Eye (tissue), 1 donor: ENCODE measurements at places on chromosomes 12 and 14.

DNA sequence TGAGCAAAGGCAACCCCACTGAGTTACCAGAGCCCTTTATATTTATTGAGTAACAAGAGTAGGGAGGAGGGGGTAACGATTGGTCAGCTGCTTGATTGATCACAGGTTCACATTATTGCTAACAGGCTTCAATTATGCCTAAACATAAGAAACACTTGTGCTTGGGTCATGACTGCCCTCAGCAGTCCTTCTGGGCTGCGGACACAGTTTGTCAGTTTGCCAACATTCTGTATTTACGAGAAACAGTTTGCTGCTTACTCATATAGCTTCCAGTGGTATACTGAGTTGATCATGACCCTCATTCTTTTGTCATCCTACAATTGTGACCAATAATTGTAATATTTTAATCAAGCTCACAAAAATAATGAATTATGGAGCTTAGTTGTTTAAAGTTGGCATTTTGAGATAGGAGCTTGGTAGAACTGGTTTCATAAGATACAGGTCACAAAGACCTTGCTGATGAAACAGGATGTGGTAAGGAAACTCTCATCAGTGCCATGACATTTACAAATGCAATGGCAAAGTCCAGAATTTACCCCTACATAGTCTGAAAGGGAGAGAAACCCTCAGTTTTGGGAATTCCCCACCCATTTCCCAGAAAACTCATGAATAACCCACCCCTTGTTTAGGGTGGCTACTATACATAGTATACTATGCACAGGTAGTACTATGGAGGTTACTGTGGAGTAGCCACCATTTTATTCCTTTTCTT lies 1421.0 kb upstream of the FLRT2 start:
- DNase-seq = no peak

- DNase-seq = no peak
These were observed 1.1 kb upstream of the USP15 start for GRCh38 chr12:62258941-62259630.

DNA sequence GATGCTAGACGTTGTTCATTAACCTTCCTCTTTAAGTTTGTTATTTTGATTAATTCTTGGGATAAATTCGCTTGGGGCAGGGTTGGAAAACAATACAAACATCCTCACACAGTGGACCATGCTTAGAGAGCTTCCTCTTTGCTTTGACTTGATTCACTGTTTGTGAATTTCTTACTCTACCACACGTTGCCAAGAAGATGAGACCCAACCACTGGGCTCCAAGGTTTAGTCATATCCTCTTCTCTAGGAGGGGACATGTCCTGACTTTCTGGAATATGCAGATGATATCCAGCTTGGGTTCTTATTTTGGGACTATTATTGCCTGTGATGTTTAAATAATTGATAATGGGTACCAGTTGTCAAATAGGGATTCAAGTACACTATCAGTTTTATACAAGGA lies 428.2 kb downstream of the ATP23 start:
- no peak for DNase-seq

- no peak for DNase-seq
These were observed 625.4 kb upstream of the LRFN5 start for GRCh38 chr14:40981247-40981646.

DNA sequence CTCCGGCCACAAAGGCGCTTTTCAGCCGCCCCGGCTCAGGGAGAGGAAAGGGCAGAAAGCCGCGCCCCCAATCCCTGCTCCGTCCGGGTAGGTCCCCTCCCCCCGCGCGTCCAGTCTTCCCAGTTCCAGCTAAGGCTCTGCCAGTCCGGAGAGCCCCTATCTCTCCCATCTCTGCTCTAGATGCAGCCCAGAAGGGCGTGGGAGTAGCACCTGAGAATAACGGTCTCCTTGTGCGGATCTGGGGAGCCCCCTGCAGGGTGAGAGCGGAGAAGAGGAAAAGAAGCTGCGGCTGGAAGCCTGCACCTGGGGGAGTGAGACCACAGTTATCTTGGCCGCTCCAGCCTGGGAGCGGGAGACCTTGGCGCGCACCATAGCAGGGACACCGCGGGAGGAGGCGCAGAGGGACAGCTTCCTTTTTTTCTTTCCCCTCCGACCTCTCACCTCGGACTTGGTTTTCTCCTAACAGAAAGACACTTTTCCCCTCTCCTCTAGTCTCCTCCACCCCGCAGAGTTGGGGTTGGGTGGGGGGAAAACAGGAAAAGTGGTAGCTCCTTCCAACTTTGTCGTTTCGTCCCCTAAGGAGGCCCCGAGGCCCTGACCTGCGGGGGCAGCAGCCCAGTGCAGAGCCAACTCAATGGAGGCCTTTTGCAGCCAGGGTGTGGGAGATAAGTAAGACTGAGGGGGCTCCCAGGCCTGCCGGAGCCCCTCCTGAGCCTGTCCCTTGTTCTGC lies 2.4 kb downstream of the DHH start:
- DNase-seq = peak; percentile 77

DNA sequence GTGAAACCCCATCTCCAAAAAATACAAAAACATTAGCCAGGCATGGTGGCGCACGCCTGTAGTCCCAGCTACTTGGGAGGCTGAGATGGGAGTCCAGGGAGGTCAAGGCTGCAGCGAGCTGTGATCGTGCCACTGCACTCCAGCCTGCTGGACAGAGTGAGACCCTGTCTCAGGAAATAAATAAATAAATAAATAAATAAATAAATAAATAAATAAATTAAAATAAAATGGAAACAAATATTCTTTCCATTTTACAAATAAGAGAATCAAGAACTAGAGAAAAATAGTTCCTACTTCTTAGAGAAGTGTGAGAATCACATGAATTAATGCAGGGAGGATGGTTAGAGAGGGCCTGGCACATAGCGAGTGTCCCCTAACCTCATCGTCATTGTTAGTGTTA lies 53.7 kb downstream of the C12orf75 start:
- no peak for DNase-seq

- peak; percentile 71 for DNase-seq
These were observed 326.3 kb downstream of the BMP4 start for GRCh38 chr14:53630336-53630735.

DNA sequence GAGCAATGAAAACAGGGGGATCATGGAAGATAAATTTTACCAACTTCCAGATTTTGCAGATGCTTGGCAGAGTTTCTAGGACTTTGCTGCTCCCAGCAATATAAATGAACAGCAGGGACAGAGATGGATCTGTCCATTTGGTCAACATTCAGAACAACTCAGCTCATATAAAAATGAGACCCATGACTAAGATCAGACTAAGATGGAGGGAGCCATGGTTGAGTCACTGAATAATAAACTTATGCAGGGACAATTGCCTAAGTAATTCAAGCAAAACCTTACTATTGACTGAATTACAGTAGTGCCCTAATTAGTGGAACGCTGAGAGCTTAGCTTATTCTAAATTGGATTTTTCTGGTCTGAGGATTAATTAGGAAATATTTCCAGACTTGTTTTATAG lies 205.1 kb downstream of the SLC5A8 start:
- no peak for DNase-seq

- no peak for DNase-seq
These were observed 215.8 kb downstream of the PHLDA1 start for GRCh38 chr12:75815756-75816155.

- DNase-seq = no peak
These were observed 21.4 kb downstream of the CKB start for GRCh38 chr14:103501041-103501870.

DNA sequence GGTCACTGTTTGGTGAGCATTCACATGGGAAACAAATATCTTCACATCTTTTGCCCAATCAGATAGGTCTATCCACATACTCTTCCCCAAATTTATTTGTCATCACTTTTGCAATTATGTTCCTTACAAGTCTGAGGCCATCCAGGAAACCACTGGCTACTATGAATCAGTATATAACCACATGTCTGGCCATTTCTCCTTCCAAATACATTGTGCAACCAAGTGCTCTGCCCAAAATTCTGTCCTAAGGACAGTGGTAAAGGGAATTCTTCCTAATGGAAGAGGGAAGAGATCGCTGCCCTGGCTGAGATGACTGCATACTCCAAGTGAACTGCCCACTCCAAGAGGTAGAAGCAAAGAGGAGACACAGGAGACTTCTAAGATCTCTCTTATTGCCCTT lies 148.9 kb upstream of the MAX start:
- DNase-seq = no peak

GRCh38 chr12:84912198-84913128 lies at the start of gene SLC6A15:
SLC6A15 (minus strand) TSS chr12:84912799; CDS start chr12:84892120, 20,679 bp downstream.
- peak; percentile 95 for DNase-seq

DNA sequence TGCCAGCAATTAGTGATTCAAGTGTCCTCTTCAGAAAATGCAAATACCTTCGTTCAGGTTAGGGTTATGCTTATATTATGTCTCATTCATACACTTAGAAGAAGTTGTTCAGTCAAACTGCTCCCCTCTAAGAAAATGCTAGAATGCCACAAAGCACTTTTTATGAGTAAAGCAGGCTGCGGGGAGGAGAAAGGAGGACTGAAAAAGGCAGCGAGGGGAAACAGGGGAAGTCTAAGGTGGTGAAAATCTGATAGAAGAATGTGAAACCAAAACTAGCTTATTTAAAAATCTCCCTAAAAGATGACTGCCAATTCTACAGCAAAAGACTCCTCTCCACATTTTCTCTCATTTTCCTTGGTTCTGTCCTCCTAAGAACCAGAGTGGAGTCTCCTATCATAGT lies 70.1 kb downstream of the PRKD1 start:
- DNase-seq = no peak

GRCh38 chr12:79409562-79409961 lies 281.2 kb downstream of the PAWR start:
- DNase-seq = peak; percentile 64

DNA sequence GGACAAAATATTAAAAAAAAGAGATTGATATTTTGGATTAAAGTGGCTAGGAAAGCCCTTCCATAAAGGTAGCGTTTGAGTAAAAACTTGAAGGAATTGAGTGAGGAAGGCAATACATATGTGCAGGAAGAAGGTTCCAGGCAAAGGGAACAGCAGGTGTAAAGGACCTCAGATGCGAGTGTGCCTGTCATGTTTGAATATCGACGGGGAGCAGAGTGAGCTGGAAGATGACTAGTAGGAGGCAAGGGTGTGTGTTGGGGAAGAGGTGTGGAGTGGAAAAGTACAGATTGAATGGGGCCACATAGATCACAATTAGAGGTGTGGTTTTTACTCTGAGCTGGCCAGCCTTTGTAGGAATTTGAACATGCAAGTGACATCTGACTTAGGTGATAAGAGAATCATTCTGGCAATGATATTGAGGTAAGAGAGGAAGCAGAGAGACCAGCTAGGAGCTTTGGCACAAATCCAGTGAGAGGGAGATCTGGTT lies 15.0 kb upstream of the FBXO33 start:
- DNase-seq = no peak

DNA sequence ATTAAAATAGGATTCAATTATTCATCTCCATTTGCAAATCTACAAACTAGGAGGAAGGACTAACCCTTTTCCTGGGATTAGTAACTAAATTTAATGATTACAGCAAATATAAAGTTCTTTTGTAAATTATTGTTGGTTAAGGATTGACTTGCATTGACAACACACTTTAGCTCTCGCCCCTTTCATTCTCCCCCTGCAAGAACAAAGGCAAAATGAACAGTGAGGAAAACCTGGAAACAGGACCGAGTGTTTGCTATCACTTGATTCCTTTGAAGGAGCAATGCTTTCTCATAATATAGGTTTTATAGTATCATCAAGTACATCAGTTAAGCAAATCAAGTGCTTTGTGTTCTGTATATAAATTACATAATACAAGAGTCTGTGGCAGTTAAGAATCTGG lies 7.4 kb upstream of the COX16 start:
- DNase-seq = no peak

DNA sequence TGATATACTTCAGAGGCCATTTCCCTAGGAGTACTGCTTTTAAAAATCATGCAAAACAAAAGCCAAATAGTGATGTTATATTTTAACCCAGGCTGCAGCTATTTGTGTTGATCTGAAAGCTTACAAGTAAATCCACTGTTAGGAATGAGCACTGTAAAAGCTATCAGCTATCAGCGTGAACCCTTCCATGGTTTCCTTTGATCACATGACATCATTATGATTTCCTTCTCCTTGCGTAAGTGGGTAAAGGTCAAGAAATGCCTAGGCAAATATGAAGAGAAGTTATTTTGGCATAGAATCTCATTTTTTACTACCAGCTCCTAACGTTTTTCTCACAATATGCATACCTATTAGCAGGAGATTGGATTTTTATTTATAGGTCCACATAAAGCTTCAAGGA lies 48.6 kb upstream of the CATSPERB start:
- DNase-seq = no peak

DNA sequence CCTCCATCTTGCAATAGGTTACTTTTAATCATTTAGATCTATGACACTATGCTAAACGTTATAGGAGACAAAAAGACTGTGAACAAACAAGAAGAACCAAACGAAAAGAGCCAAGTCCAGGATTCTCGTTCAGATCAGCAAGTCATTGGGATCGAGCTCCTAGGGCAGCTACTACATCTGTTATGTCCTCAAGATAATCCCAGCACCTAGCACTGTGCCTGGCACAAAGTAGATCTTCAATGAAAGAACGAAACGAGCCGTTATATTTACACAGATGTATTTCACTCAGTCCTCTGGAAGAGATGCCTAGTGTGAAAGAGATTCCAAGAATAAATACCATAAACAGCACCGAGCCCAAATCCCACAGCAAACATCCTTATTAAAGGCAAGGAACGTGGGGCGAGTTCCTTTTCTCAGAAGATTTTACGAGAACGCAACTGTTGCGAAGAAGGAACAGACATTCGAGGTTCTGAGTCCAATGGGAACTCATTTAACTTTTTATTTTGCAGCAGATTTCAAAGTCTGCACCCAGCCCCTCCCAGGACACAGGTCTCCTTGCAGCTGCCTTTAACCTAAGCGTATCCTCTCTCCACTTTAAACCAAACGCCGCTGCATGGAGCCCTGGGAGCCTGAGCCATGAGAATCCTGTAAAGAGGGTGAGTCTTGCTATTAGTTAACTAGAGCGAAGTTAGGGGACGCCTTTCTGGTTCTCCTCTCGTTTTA lies 544 bp upstream of the TDP1 start:
- no peak for DNase-seq

GRCh38 chr12:113381220-113381619 lies 22.5 kb downstream of the SDS start:
- no peak for DNase-seq

DNA sequence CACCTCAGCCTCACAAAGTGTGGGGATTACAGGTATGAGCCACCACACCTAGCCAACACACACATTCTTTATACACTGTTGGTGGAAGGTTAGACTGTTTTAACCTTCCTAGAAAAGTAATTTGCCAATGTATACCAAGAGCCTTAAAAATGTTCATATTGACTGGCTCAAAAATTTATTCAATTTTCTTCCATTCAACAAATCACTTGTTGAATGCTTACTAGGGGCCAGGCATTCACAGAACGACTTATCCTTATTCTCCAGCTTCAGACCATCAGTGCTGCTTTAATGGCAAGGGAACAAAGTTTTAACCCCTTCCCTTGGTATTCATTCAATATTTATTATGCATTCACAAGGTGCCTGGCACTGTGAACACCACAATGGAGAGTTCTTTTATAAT lies 3.0 kb downstream of the NR2C1 start:
- DNase-seq = no peak

- DNase-seq = no peak
These were observed 77.6 kb upstream of the EIF5 start for GRCh38 chr14:103256406-103256805.
